Eye (tissue), 1 donor: ENCODE measurements at places on chromosomes 1 and 21.

DNA sequence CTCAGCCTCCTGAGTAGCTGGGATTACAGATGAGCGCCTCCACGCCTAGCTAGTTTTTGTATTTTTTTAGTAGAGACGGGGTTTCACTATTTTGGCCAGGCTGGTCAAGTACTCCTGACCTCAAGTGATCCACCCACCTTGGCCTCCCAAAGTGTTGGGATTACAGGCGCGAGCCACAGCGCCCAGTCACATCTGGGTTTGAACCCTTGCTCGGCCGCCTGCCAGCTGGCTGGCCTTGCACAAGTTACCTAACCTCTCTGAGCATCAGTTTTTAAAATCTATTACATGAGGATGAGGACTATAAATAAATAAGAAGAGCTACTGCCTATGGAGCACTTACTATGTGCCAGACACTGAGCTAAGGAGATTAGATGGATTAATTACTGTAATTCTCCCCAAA lies 17.7 kb upstream of the PADI2 start:
- DNase-seq = no peak

DNA sequence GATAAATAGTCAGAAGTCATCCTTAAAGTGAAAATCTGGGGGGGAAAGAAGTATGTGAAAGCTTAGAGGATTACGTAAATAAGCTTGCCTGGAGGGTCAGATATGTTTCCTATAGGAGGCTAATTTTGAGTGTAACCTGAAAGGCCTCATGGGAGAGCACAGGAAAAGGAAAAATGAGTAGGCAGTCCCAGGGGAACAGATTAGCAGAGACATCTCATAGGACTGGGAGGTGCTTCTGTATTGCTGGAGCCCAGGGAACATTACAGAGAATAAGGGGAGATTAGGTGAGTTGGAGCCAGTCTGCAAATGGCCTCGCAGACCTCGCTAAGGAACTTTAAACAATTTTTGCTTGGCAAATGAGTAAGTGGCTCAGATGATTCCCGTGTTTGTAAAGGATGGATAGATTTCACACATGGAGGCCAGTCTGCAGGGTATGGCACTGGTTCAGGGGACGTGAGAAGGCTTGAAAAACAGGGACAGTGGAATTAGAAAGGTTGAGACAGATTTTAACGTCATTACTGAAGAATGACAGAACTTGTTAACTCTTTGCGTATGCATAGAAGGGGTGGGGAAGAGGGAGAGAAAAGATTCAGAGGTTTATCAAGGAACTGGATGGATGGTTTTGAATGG lies 149.1 kb downstream of the GREM2 start:
- DNase-seq = no peak

DNA sequence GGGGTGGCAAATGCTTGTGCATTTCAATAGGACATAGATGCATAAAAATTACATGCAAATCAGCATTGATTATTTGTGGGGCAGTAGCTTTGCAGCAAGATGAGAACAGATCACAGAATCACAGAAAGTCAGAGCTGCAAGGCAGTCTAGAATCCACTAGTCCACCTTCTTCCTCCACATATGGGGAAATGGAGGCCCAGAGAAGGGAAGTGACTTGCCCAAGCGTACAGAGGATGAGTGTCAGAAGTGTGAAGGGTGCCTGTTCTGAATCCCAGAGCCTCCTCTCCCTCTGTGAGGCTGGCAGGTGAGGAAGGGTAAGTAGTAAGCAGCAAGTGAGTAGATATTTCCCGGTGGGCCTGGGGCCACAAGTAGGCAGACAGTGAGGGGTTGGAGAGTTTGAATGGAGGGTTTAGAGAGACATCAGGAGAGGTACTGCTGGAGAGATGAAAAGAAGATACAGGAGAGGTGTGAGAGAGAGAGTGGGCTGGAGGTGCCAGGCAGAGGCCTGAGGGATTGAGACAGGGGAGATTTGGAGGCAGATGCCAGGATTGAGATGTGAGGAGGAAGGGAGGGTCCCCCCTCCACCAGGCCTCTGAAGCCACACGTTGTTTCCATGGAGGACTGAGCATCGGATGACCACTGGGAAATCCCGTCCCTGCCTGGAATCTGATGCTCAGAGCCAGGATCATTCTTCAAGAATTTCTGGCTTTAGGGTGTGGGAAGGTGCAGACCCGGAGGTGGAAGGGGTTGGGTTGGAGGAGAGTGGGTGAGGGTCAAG lies 4.8 kb upstream of the MYOG start:
- no peak for DNase-seq

GRCh38 chr21:14913638-14914037 lies 151.2 kb downstream of the NRIP1 start:
- DNase-seq = no peak

DNA sequence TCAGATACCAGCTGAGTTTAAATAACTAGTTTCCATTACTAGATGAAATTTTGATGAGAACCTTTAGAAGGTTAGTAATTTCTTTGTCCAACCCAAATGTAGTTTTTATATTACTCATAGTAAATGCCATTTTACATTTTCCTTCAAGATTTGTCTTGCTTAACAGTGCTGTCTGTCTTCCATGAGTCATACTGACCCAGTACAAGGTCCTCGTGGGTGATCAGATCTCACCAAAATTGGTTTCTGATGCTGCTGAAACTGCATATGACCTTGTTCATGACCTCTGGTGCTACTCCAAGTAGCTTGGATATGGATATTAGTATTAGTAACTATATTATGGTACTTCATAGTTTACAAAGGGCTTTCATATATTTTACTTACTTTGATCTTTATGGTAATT lies 207.1 kb downstream of the RYR2 start:
- no peak for DNase-seq

GRCh38 chr1:64006276-64007051 lies 197.0 kb upstream of the UBE2U start:
- DNase-seq = no peak

DNA sequence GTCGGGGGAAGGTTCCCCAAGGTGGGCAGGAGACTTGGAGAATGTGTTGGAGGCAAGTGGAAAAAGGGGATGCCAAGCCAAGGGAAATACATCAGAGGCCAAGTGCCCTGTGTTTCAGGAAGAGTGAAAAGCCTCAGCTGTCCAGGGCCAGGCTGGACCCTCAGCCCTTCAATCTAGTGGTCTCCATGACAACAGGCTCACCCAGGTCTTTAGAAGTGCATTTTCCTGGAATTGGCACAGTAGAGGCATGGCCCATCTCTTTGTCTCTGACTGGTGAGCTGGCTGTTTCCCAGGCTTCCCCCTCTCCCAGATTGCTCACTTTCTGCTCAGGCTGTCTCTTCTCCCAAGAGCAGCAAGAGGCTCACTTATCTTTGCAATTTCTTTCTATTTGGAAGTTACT lies 10.4 kb upstream of the RHBG start:
- DNase-seq = no peak
